Inflammatory macrophage (primary cell): ENCODE measurements at places on chromosomes 12 and 14.

GRCh38 chr12:6810758-6811157 lies 10.9 kb upstream of the GPR162 start:
- DNase-seq = no peak

GRCh38 chr12:92362126-92362525 lies 216.5 kb upstream of the BTG1 start:
- DNase-seq = no peak

GRCh38 chr14:67141146-67141900 lies 47.9 kb upstream of the GARIN2 start:
- DNase-seq = no peak

- DNase-seq = peak; percentile 56
These were observed 16.1 kb downstream of the PIGH start for GRCh38 chr14:67583711-67584644.

- DNase-seq = no peak
These were observed 39.3 kb upstream of the RTRAF start for GRCh38 chr14:51950007-51950406.

DNA sequence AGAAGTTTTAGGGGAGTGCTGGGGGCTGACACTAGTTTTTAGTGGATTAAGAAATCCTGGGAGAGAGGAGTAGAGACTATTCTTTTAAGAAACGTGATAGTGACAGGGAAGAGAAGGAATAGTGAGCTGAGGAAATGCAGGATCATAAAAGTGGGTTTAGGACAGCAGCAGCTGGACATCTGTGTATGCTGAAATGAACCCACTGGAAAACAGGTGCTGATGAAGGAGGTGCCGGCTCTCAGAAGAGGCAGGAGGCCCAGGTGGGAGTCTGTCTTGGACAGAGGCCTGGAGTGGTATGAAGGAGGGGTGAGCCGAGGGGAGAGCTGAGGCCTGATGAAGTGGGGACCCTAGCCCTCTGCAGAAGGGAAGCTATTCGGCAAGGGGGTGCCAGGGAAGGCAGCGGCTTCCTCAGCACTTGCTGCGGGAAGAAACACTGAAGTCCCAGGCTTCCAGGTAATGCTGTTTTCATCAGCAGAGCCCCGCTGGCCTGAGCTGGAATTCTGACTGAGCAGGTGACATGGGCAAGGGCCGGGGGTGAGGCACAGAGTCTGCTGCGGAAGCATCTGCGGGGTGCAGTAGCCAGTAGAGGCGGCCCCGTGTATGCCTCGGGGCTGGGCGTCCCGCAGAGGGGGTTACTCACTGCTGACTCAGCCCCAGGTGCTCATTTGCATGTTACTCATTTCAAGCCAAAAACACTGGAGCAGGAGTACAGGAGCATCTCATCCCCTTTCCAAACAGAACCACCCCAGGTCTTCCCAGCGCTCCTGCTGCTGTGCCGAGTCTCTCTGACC lies 89.7 kb downstream of the TMCC3 start:
- DNase-seq = no peak

DNA sequence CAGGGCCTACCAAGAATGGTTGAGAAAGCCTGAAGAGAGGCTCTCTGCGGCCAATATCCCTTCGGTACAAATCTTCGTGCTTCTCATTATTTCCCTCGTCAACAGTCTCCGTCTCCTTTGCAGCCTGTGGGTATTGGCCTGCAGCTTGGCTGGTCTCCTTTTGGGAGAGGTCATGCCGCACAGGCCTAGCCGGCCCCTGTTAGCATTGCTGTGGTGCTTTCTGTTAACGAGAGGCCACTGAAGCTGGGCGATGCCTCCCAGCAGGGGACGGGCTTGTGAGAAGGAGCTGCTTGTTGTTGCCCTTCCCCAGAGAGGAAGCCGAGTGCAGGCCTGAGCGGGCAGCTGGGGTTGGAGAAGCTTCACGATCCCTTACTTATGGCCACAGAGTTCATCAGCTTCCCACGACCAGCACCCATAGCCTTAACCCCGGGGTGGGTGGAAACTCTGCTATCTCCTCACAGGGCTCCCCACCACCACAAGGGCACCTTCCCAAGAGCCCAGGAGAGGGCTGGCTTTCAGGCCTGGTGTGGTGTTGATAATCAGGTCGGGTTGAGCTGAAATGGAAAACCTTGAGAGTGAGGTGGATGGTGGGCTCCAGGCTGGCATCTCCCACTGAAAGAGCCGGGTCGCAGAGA lies 228.6 kb downstream of the ZFP36L1 start:
- DNase-seq = no peak

- no peak for DNase-seq
These were observed 343.0 kb downstream of the RGS6 start for GRCh38 chr14:72275242-72275641.

DNA sequence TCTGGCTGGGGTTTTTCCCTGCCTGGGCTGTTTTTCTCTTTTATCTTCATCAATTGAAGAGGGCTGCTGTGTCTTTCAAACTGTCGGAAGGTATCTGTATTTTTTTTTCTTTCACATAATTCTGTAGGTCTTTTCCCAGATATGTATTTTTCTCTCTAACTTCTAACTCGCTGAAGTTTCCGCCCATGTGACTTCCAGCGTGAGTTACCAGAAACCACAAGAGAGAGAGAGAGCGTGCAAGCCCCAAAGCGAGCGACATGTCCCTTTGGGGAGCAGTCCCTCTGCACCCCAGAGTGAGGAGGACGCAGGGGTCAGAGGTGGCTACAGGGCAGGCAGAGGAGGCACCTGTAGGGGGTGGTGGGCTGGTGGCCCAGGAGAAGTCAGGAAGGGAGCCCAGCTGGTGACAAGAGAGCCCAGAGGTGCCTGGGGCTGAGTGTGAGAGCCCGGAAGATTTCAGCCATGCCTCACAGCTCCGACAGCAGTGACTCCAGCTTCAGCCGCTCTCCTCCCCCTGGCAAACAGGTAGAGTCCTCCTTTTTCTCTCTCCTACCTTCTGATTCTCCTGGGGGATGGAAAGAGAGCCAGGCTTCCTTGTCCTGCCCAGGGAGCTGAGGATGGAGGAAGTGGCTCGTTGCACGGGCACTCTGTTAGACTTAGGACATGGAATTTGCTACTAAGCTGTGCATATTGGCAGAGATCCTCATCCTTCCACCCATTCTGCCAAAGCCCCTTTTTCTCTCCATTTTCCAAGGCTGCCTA lies at the start of gene BATF:
Gene BATF (plus strand): TSS at position 246 of the 759 bp plus-strand sequence. CDS start 214 bp downstream, at position 460.
- peak; percentile 49 for DNase-seq

- DNase-seq = no peak
These were observed 168.1 kb upstream of the PELI2 start for GRCh38 chr14:55950135-55950534.

- no peak for DNase-seq
These were observed 67.8 kb upstream of the TBX5 start for GRCh38 chr12:114473717-114474116.

- peak; percentile 50 for DNase-seq
These were observed 72.4 kb upstream of the USP44 start for GRCh38 chr12:95623554-95624170.

DNA sequence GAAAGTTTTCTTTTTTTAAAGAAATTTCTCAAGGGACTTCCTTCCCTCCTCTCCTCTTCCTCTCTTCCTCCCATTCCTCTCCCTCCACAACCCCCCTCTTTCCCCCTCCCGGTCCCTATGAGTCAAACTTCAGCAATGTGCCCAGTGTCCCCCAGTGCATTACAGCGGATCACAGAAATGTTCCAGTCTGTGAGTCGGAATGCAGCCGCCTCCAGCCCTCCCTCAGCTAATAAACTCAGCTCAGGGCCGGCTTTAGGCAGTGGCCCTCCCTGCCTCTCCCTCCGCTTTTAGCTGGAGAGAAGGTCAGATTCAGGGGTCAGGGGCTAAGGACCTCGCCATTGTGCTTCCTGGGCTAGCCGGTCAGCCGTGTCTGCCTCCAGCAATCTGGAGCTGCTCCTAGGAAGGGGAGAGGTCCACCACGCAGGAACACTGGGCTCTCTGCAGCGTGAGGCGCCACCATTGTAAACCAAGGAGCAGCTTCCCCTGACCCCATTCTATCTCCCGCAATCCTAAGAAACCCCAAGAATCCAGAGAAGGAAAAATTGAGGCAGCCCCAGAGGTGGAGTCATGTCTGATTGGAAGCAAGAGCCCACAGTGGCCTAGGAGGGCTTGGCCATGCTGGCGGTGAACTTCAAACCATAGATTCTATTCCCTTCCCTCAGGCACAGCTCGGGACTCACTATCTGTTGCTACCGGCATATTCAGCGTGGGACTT lies 1.1 kb upstream of the HDAC7 start:
- peak; percentile 61 for DNase-seq

DNA sequence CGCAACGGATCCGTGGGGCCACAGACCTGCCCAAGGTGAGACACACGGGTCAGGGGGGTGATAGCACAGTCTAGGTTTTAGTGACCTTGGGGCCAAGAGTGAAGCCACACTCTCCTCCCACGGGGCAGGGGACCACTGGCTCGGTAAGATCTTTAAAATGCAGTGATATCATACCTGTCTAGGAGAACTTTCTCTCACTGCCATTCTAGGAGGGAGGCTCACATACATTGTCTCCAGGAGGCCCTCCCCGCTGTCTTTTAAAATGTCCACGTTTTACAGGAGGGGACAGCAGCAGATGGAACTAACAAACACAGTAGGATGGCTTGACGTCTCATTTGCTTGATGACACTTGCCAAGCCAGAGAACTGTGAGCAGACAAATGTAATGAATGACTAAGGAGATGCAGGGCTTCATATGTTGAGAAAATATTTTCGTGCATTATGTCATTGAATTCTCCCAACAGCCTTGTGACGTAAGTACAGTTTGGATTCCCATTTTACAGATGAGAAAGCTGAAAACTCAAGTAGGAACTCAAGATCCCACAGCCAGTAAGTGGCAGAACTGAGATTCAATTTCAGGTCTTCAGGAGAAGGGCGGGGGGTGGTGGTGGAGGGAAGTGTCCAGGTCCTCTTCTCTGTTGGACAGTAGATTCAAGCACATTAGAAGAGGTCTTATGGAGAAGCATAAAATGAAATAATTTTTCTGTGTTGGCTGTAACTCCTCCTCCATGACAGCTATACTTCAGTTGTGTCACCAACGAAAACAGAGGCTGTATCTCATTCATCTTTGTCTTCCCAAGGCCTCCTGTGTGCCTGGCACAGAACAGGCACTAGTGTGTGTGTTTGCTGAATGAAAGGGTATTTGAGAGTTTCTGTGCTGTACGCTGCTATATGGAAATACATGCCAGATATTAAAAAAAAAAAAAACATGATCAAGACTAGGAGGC lies 2.1 kb downstream of the VASH1 start:
- peak; percentile 31 for DNase-seq

- DNase-seq = peak; percentile 69
These were observed 28.1 kb upstream of the WNK1 start for GRCh38 chr12:724194-724855.

DNA sequence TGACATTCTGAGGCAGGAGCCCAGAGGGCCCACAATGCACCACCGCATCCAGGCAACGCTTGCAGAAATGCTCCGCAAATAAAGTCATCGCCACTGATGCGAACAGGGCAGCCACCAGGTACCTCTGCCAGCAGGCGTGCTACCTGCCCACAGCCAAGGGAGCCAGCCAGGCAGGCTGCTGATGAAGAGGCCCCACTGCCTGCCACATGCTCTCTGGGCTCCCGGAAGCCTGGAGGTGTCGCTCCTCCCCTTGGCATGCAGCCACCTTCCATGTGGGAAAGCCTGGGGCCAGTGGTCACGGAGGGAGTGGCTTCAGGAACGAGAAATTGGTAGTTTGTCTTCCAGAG lies 14.7 kb downstream of the GPR132 start:
- peak; percentile 56 for DNase-seq

- DNase-seq = no peak
These were observed 8.6 kb upstream of the CCDC196 start for GRCh38 chr14:66477567-66477966.

- DNase-seq = peak; percentile 96
These were observed at the start of gene CEP83 for GRCh38 chr12:94459728-94460615. TSS of gene CEP83 (minus strand) at chr12:94459867. CDS start at chr12:94412490, 47,377 bp downstream.

DNA sequence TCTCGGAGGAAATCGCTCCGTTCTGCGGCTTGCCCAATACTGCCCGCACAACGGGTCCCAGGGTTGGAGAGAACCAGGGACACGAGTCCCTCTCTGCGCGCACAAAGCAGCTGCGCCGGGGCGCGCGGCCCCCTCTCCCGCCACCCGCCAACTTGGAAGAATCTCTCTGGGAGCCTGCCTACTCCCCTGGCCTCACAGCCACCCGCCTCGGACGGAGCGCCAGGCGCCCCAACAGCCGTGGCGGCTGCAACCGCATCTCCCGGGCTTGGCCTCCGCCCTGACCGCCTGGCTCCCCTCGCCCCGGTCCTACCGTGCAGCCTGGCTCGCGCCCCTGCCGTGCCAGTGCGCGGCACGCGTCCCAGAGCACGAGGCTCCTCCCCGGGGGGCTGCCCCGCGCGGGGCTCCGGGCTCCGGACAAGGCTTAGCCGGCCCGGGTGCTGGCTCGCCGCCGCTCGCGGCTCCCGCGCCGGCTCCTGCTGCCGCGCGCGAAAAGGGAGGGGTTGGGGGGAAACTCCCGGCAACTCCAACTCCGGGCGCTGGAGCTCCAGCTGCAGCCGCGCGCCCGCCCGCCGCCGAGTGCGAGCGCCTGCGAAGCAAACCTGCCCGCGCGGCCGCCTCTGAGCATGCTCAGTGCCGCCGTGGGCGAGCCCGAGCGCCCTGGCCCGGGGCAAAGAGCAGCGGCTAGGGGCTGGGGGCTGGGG lies at the start of gene STXBP6:
Gene STXBP6 (minus strand): TSS at position 580 of the 701 bp plus-strand sequence. CDS start 75,329 bp downstream, outside the sequence.
- peak; percentile 48 for DNase-seq

- no peak for DNase-seq
These were observed 2.7 kb downstream of the MED13L start for GRCh38 chr12:116274551-116275375.

DNA sequence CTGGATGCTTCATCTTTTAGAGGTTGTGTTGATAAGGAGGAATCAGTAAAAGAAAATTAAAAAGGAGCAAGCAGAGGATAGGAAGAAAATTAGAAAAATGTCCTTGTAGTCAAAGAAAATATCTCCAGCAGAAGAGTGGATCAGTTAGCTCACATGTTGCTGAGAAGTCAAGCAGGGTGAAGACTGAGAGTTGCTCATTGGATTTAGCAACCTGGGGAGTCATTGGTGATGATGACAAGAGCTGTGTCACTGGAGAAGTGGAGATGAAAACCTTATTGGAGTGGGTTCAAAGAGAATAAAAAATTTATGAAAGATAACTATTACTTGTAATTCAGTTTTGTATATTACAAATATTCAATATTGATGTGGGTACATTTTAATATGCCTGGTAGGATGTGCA lies 9.8 kb downstream of the FRMD6 start:
- no peak for DNase-seq

GRCh38 chr12:59055204-59055860 lies 135.0 kb upstream of the LRIG3 start:
- no peak for DNase-seq

- no peak for DNase-seq
These were observed 275.2 kb downstream of the DACT1 start for GRCh38 chr14:58912799-58913432.

- DNase-seq = no peak
These were observed 57.0 kb downstream of the ZFP36L1 start for GRCh38 chr14:68735856-68736255.

GRCh38 chr14:99737451-99737951 lies 53.4 kb downstream of the CYP46A1 start:
- no peak for DNase-seq

GRCh38 chr12:65171870-65172269 lies 2.5 kb downstream of the LEMD3 start:
- no peak for DNase-seq

GRCh38 chr14:52031781-52032180 lies 37.1 kb downstream of the NID2 start:
- no peak for DNase-seq
